ENCODE measurements at places on chromosomes 3 and 15. TPM values are rescaled to one million over a fixed set of nuclear protein-coding genes. Genes with fewer than 3 reads are reported as not detected.
A peak's percentile ranks its signal among the peaks of the same experiment; 100 is the strongest.

The C2CD4A gene
- total RNA-seq: not detected

The TMEM40 gene
- total RNA-seq: 3.9 TPM

The TICRR gene
- total RNA-seq: not detected

The INSYN1 gene
- 88.8 TPM for total RNA-seq

The SPINT1 gene
- total RNA-seq: 1.1 TPM

The CACNA2D3 gene
- total RNA-seq: 50.4 TPM

The GCHFR gene
- 11.5 TPM for total RNA-seq

The LPP gene
- 141 TPM for total RNA-seq

The MOBP gene
- not detected for total RNA-seq

The GATA2 gene
- 9.7 TPM for total RNA-seq

The GHSR gene
- total RNA-seq: not detected

The CATSPER2 gene
- total RNA-seq: 1.2 TPM

The ZNF662 gene
- total RNA-seq: 7.6 TPM

The NBEAL2 gene
- 15.9 TPM for total RNA-seq

The LMAN1L gene
- 66.2 TPM for total RNA-seq

GRCh38 chr3:19945969-19946831 lies 697 bp upstream of the RAB5A start:
- no peak for DNase-seq

GRCh38 chr15:78841376-78841706 lies 30.1 kb upstream of the ADAMTS7 start:
- DNase-seq: no peak

- no peak for DNase-seq
Observed at GRCh38 chr3:157572559-157573270, 69.5 kb upstream of the VEPH1 start.

GRCh38 chr15:99123713-99124451 lies 19.0 kb downstream of the SYNM start:
- DNase-seq: peak; percentile 90

DNA sequence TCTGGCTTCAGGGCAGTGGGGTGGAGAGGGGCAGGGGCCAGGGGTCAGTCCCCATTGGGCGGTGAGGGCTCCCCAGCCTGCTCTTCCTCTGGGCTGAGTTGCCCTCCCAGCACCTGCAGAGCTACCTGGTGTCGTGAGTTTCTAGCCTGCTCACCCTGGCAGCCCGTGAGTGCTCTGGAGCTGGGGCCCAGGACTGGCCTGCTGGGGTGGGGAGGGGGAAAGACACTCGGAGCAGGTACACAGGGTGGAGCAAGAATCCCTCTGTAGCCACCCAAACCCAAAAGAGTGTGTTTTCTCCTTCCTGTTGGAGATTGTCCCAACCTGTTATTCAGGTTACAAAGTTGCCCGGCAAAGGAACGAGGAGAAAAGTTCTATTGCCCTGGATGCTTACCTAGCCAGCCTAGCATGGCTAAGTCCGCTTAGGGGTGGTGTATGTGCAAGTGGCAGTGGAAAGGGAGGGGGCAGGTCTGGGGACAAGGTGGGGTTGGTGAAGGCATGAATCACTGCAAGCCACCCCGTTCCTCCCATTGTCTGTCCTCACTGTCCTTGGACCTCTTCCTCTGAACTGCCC lies 8.9 kb downstream of the FAM3D start:
- no peak for DNase-seq

GRCh38 chr3:161067335-161067734 lies 37.8 kb downstream of the B3GALNT1 start:
- DNase-seq: no peak

- no peak for DNase-seq
Observed at GRCh38 chr3:157294491-157294890, 134.5 kb upstream of the CCNL1 start.

- DNase-seq: no peak
Observed at GRCh38 chr3:54079314-54079713, 43.0 kb upstream of the CACNA2D3 start.

GRCh38 chr3:107488942-107489341 lies 33.8 kb upstream of the BBX start:
- no peak for DNase-seq

DNA sequence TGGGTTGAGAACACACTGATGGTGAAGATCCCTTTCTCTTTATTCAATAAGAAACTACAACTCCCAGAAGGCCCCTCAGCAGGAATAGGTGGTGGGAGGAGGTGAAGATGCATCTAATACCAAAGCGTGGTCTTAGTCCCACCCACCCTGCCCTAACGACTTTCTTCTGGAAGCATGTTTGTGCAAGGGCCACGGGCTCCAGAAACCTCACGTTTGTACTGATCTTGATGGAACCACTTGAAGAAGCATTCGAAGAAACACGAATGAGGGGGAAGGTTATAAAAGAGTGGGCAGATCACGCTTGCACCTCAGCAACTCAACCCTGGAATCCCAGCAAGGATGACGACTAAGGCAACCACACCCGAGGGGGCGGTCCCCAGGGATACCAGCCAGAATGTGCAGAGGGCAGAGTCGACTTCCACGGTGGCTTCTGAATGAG lies 10.6 kb upstream of the SLC25A36 start:
- DNase-seq: no peak

GRCh38 chr3:100482176-100482575 lies 10.2 kb upstream of the TMEM45A start:
- DNase-seq: no peak

- DNase-seq: no peak
Observed at GRCh38 chr3:73259291-73259690, 197.8 kb downstream of the EBLN2 start.

- DNase-seq: no peak
Observed at GRCh38 chr3:89043406-89043932, 64.0 kb upstream of the EPHA3 start.

GRCh38 chr15:42736178-42736792 lies 643 bp downstream of the CDAN1 start:
- DNase-seq: peak; percentile 63

DNA sequence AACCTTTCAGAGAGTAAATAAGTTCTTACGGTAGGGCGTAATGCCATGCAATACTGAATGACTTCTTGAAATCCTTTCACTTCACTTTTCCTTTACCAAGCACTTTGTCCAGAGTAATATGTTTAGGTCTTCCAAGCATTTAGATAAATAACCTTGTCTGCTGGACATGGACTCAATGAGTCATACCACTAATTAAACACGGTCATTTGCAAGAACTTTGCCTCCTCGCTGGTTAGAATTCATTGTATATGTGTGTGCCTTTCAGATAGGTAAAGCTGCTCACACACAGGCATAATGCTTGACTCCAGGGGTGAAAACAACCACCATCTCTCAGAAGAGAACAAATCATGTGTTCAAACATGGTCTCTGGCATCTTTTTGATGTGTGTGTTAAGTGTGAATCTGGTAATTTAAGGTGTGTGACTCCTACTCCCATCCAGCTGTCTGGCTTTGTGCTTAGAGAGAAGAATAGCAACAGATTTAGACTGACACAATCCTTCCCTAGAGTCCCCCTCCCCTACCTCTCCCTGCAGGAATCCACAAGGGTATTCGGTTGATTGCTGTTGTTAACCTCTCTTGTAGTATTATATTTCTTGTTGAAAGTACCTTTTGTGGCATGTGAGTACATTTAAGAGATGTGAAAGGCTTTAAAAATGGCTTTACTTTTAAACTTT lies 419.0 kb downstream of the CNTN4 start:
- DNase-seq: no peak

DNA sequence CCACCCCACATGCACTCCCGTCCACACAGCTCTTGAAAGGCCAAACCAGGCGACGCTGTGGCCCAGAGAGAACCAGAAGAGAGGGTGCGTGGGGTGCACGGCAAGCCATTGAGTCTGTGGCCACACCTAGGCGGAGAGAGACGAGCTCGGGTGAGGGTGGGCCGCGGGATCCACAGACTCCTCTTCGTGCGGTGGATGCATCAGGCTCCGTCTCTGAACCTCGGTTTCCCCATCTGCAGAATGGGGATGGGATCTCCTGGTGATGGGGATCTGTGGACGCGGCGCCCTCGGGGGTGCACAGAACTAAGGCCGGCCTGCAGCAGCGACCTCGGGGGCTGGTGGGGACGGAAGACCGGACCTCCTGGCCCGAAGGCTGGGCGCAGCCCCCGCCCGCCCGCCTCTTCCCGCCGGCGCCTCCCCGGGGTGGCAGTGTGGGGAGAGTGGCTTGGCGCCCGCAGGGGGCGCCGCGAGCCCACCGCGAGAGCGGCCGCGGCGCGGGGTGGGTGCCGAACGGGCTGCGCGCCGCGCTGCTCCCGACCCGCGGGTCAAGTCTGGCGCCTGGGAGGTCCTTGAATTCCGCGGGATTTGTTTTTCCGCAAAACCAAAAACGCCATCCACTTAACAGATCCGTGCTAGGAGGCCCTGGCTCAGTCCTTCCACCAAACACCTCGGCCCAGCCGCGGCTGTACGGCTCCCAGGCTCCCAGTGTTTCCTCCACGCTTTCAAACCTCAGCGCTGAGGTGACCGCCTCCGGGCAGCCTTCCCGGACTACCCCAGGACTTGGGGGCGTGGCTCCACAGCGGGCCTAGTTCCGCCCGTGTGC lies 13.2 kb upstream of the ADPGK start:
- DNase-seq: peak; percentile 74

- no peak for DNase-seq
Observed at GRCh38 chr3:187758318-187758955, 13.2 kb upstream of the BCL6 start.

DNA sequence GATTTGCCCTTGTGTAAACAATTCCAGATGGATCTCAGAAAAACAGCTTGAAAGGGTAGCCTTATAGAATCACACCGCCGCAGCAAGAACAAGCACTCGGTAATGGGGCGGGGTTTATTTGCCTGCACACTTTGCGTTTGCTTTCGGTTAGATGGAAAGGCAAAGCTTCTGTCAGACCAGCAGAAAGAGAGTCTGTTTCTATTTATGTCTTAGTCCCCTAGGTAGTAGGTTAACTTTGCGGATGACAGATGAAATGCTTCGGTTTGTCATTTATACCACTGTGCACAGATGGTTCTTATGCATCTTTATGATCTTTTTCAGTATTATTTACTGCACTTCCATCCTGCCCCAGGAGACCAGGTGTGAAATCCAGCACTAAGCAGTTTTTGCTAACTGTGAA lies 62.2 kb downstream of the PYDC2 start:
- DNase-seq: no peak

- DNase-seq: no peak
Observed at GRCh38 chr15:68032672-68033071, 21.4 kb upstream of the PIAS1 start.

DNA sequence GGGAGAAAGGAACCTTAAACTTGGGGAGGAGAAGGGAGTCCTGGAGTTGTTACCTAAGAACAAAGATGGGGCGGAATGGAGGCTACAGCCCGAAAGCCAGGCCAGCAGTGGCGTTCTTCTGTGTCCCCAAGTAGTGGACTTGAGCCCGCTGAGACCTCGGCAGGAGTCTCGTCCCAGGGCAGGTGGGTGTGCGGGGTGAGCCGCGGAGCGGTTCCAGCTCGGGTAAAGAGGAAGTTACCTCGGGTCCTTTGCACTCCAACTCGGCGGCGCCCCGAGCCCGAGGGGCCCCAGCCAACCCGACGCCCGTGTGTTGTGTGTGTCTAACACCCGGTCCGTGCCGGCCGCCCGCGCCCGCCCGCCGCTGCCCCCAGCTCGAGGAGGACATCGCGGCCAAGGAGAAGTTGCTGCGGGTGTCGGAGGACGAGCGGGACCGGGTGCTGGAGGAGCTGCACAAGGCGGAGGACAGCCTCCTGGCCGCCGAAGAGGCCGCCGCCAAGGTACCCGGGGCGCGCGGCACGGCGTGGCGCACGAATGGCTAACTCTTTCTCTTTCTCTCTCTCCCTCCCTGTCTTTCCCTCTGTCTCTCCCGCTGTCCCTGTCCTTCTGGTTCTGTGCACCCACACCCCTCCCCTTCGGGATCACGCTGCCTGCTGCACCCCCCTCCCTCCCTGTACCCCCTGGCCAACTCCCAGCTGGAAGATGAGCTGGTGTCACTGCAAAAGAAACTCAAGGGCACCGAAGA lies 959 bp downstream of the TPM1 start:
- no peak for DNase-seq

DNA sequence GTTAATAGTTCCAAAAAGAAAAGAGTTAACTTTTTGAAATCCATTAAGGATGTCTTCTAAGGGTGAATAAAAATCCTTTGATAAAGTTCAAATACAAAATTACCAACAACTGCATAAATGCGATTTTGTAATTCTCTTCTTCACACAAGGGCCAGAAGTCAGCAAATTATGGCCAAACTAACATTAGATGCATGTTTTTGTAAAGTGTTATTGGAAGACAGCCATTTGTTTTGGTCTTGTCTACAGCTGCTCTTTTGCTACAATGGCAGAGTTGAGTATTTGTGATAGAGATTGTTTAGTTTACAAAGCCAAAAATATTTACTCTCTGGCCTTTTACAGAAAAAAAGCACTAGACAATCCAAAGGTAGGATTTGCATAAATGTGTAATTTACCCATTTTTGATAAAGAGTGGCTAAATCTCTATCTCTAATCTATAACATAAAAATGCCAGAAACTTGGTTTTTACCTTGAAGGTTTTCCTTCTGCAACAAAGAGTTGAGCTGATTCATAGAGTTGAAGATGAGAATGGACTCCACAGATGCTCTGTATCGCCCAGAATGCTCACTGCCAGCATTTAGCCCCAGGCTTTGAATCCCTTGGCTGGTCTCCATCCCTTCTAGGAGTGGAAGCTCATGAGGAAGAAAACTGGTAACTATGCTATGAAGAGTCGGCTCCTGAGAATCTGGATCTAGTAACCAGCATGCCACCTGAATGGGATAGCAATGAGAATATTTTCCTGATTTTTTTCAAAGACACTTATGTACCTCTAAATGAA lies 64.5 kb downstream of the POLQ start:
- DNase-seq: no peak

GRCh38 chr3:110378481-110378880 lies 693.1 kb upstream of the NECTIN3 start:
- DNase-seq: no peak

DNA sequence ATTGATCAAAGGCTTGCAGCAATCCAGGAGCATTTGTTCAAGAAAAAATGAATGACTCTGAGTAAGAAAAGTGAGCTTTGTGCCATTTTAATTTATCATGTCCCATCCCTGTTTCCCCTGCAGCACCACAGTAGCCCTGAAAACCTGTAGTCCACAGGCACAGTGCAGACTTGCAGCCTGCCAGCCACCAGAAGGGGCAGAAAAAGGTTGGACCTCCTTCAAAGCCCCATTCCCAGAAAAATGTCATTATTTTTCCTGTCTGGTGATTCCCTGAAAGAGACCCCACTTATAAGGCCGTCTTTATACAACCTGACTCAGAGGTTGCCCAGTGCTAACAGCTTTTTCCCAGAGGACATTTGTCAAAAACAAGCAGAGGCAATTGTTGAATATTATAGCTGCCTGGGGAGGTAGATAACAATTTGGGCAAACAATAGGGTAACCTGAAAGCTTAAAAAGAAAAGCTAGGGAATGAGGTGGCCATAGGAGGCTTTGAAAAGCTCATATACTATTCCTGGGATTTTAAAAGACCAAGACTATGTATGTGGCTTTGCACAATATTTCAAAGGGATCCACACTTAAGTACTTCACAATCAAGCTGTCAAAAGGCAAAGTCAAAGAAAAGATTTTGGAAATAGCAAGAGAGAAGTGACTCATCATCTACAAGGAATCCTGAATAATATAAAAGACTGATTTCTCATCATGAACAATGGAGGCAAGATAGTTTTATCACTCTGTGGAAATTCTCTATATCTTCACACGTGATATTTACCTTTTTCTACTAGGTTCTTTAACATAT lies 136.8 kb upstream of the PLXNA1 start:
- no peak for DNase-seq

GRCh38 chr15:97461226-97461625 lies 499.3 kb upstream of the ARRDC4 start:
- DNase-seq: no peak
